ENCODE measurements at places on chromosomes 16 and 17.

DNA sequence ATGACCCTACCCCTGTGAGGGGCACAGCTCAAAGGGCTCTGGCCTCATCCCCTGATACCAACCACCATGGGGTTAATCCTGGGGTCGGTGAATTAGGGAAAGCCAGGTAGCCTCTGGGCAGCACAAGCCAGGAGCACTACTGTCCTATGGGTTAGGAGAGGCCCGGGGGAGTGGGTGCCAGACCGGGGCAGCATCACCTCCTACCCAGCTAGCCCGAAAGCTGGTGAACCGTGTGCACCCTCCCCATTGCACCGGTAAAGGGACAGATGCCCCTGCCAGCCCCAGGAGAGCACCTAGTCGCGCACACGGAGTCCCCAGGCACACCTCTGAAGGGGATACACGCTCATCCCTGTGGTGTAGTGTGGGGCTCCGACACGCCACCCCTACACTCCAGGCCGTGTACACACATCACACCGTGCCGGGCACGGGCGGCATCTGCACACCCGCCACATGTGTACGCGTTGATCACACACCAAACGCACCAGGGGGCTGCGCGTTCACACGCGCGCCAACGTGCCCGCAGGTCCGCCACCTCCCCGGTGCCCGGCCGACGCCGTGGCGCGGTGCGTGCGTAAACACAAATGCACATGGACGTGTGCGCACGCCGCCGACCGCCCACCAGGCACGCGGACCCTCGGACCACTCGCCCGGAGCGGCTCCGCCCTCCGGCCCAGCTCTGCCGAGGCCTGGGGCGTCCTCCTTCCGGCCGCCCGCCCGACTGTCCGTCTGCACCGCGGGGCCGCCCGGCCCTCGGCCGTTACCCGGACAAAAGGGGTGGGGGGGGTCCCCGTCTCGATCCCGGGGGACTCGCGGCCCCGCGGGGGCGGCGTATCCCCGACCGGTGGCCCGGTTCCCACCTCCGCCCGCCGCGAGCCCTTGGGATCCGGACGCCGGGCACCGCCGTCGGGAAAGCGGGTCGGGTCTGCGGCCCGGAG, 785 bp downstream of the UBALD1 start:
- peak; percentile 42 for DNase-seq

DNA sequence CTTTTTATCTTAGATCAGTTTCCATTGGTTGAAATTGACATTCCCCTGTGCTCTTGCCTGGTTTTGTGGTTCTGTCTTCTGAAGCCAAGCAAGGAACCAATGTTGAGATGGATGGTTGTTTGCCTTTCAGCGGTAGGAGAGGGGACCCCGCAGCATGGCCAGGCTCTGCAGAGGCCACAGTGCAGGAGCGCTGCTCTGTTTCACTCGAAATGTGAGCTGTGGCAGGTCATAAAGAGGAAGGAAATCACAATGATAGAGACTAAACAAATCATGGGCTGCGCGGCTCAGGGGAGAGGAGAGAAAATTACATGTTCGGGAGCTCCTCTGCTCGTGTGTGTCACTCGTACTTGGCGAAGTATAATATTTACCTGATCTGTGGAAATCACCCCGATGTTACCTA, 148.2 kb downstream of the SNX29 start:
- peak; percentile 2 for DNase-seq

- DNase-seq: peak; percentile 87
These were observed 1.4 kb downstream of the GLTPD2 start for GRCh38 chr17:4789951-4790704.

DNA sequence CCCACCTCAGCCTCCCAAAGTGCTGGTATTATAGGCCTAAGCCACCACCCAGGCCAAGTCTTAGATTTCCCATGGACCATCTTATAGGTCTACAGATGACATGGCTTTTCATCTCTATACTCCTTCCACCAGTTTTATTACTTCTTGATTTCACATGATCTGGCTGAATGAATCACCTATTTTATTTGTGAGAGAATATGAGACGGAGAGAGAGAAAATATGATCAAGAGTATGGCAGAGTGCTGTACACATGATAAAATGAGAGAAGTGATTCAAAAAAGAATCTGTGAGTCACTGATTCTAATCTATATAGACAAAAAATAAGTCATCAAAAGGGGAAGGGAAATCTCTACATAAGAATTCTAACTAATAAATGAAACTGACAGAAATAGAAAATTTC, 13.7 kb downstream of the ACSM1 start:
- DNase-seq: no peak

DNA sequence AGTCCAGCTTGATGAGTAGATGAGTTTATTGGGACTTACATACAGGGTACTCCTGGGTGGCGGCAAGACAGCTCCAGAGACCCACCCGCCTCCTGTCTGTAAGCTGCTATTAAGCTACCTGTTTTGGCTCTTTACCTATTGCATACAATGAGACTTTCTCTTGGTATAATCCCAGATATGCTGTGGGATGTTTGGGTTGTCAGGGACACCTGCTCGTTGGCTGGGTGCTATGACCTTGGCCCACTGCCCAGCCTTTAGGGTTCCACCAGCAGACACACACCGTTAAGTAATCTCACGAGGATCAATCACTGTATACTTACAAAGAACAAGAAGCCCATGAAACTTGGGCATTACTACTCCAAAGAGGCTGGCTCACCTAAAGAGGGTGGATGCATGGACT, 116.4 kb downstream of the NPIPB5 start:
- no peak for DNase-seq

GRCh38 chr17:55794725-55795482, 44.1 kb downstream of the PCTP start:
- DNase-seq: no peak

GRCh38 chr16:57807252-57807967, 5.1 kb upstream of the KIFC3 start:
- no peak for DNase-seq

GRCh38 chr17:78988152-78988551, 8.4 kb upstream of the LGALS3BP start:
- DNase-seq: no peak

- DNase-seq: no peak
These were observed 11.8 kb downstream of the HMOX2 start for GRCh38 chr16:4487955-4488498.

DNA sequence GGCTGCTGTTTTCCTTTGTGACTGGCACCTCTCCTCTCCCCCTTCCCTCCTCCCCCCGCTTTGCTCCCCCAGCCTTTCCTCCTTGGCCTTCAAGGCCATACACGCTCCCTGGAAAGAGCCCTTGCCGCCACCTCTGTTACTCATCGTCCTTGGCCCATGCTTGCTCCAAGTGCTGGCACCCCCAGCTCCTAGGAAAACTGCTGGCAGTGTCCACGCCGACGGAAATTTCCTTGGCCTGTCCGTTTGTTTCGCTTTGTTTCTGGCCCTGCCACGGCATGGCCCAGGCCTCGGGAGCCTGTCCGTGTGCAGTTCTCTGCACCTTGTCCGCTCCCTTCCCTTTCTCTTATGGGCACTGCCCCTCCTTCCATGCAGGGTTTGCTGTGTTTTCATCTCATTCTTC, 18.0 kb downstream of the CA5A start:
- no peak for DNase-seq

- no peak for DNase-seq
These were observed 18.0 kb downstream of the ALOX12B start for GRCh38 chr17:8069587-8069860.

- peak; percentile 46 for DNase-seq
These were observed 13.2 kb downstream of the COPZ2 start for GRCh38 chr17:48024149-48025039.

DNA sequence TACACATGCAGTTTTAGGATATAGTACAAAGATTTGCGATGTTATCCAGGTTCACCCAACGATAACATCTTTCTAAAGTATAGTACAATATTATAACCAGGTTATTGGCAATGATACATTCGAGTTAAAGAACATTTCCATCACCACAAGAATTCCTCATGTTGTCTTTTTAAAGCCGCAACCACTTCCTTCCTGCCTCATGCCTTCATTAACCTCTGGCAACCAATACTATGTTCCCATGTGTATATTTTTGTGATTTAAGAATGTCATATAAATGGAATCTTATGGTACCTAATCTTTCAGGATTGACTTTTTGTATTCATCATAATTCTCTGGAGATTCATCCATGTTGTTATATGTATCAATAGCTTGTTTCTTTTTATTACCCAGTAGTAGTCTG, 1183.2 kb downstream of the CDH11 start:
- DNase-seq: no peak

DNA sequence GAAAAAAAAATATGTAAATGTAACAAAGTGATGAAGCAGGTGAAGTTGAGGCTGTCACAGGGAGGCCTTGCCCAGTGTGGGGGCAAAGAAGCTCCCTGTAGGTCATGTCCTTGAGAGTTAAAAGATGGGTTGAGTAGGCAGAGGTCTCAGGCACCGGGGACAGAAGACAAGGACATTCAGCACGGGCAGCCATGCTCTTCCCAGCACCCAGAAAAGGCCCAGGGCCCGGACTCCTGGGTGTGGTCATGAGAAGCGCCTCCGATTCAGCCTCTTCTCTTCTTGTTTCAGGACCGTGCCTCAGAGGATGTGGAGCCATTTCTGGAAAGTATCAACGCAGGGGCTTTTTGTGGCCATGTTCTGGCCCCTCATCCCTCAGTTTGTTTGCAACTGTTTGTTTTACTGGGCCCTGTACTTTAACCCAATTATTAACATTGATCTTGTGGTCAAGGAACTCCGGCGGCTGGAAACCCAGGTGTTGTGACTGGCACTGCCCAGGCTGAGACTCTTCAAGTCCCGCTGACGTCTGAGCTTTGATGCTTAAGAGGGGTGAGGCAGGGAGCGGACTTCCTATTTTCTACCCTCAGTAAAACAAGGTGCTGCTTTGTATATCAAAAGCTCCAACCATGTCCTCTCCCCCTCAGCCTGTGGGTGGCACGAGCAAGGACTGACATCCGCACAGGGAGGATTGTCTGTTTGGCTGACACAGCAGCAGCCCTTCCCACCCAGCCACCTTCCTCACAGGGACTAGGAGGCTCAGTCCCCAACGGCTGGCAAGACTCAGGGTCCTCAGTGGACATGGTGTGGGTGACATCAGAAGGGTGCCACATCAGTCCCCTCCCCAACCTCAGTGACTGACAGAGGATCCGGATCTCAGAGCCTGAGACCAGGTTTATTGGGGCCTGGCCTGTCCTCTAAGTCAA, 26.5 kb downstream of the PLA2G10 start:
- no peak for DNase-seq

GRCh38 chr17:76076146-76076764, 1.7 kb downstream of the GALR2 start:
- no peak for DNase-seq

DNA sequence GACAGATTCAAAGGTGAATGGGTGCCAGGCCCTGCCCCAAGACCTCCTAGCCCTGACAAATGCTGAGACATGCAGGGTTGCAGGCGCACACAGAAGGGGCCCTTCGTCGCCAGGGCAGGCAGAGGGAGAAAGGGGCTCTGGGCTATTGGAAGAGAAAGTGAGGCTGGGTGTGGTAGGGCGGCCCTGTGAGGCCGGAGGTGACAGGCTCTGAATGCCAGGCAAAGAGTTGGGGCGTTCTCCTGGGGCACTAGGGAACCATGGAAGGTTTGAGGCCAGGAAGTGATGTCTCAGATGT, 26.4 kb upstream of the NXPH3 start:
- no peak for DNase-seq

- no peak for DNase-seq
These were observed 32.9 kb downstream of the KSR1 start for GRCh38 chr17:27489045-27489715.

GRCh38 chr17:4064366-4064765, 78.5 kb downstream of the ZZEF1 start:
- no peak for DNase-seq

DNA sequence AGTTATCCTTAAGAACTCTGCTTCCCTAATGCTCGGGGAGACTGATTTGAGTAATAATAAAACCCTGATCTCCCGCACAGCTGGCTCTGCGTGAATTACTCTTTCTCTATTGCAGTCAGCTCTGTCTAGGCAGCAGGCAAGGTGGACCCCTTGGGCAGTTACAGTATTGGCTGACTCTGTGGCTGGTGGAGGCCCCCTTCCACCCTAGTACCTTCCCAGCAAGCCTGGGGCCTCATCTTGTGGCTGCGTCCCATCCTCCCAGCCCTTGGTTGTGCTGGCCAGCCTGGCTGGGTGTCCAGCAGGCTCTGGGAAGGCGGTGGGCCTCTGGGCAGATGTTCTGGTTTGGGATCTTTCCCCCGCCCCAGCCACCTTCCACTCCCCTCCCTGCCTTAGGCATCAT, 44.5 kb downstream of the CFAP20 start:
- no peak for DNase-seq

DNA sequence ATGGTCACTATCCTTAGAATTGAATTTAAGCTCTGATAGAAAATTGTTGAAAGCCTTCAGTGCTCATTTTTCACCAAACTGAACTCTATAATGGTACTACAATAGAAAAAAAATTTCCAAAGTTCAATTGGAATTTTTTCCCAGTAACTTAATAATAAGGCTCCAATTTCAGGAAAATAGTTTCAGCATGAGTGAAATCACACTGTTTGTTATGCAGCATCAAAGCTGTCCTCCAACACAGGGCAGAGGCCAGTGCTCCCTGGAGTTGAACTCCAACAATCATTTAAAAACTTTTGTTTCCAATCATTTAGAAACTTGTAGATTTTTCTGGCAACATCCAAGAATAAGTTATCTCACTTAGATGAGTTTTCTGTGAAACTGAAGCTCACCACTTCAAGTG, 103.1 kb upstream of the HSBP1 start:
- DNase-seq: no peak

DNA sequence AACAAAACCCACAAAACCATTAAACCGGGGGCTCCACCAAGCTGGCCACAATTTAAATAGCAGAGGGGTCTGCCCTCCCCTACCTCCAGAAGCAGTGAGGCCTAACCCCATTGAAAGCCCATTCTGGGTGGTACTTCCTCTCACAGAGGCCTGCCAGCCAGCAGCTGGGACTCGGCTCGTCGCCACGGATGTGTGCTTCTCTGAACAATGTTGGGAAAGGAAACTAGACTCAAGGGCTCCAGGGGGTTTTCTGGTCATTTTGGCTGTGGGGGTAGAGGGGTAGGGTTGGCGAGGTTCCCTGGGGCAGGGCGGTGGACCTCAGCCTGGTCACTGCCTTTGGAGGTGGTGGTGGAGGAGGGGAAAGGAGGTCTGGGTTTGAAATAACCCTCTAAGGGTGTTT, 4.7 kb upstream of the PLCG2 start:
- no peak for DNase-seq

- no peak for DNase-seq
These were observed 508.8 kb upstream of the CDH8 start for GRCh38 chr16:62545039-62545438.

DNA sequence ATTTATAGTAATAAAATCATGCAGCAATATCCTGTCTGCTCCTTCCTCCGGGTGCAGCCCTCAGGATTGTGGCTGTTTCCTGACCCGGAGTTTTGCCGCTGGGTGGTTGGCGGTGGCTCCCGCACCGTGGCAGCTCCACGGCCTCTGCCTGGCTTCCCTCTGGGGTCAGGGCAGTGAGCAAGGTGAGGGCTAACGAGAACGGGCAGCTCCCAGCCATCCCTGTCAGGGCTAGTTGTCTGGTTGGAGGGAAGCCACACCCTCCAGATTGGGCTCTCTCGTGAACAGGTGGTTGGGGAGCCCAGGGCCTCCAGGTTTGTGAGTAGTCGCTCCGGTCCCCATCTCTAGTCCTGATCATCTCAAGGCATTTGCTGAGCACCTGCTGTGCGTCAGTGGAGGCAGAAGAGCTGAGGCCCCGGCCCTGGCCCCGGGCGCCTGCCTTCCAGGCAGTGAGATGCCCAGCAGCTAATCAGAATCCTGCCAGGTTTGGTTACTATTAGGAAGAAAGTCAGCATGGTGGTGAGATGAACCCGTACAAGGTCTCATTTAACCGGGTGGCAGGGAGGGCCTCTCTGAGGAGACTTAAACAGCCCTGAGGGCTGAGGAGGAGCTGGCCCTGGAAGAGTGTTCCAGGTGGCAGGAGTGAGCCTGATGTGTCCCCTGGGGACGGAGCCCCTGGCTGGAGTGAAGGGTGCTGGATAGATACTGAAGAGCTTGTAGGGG, 2.3 kb upstream of the NUDT16L1 start:
- no peak for DNase-seq

Measured in CD4-positive, alpha-beta T cell treated with Interleukin-6 for 4 hours (primary cell).